ENCODE measurements at places on chromosomes 3 and 15.

GRCh38 chr3:166367947-166368533, 530.8 kb upstream of the BCHE start:
- DNase-seq: no peak

GRCh38 chr3:116896116-116896515, 186.5 kb downstream of the TUSC7 start:
- no peak for DNase-seq

- no peak for DNase-seq
Observed at GRCh38 chr15:90465930-90466567, 63.7 kb upstream of the CRTC3 start.

- DNase-seq: no peak
Observed at GRCh38 chr3:49703443-49703927, 14.1 kb downstream of the RNF123 start.

GRCh38 chr15:82263350-82263749, 732 bp downstream of the SAXO2 start:
- no peak for DNase-seq

- DNase-seq: no peak
Observed at GRCh38 chr3:66709532-66709931, 208.7 kb upstream of the LRIG1 start.

DNA sequence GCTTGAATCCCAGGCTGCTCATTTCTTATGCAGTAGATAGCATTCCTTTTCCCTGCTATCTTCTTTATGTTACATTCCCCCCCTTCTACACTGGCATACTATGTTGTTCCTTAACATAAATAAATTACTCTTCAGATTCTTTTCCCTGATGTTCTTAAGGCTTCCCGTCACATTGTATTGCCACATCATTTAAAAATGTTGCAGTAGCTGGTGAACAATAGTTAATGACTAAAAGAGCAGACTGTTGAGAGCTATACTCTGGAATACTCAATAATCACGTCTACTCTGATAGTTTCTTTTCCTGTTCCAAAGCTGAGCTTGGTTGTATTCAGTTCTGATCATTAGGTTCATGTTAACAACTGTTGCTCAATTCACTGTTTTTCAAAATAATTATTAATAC, 219.9 kb downstream of the CHST2 start:
- DNase-seq: no peak

- DNase-seq: peak; percentile 59
Observed at GRCh38 chr15:76139368-76140073, 79.7 kb downstream of the TMEM266 start.

DNA sequence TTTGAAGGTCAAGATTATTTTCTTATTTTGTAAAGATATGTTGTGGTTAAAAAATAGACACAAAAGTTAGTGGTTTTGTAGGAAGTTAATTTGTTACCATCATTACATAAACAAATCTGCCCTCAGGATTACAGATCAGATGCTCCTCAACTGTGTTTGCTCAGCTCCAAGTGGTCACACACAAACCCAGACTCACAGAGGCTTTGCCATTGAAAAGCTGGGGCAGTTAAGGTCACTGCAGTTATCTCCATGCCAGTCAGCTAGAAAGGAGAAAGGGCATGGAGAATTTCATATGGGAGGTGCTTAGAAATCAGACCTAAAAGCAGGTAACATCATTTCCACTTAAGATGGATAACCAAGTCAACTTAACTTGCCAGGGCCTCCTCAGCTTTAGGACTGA, 825.7 kb upstream of the GBE1 start:
- DNase-seq: no peak

- DNase-seq: no peak
Observed at GRCh38 chr15:69606144-69606543, 153.5 kb downstream of the RPLP1 start.

DNA sequence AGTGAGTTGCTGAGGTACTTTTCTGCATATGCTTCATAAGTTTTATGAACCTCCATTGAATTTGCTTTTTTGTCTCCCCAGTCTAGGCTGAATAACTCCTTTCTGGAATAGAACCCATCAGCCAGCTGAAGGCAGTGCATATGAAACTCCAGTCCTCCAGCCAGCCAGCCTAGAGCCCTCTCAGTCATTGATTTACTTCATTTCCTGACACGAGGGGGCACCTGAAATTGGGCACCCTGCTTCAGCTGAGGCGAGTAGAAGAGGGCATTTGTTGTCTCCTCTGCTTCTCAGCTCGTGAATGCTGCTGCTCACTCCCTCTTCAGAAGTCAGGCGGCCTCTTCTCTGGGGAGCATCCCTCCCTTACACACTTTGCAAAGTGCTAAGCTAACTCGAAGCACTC, 32.5 kb downstream of the CHST2 start:
- no peak for DNase-seq

DNA sequence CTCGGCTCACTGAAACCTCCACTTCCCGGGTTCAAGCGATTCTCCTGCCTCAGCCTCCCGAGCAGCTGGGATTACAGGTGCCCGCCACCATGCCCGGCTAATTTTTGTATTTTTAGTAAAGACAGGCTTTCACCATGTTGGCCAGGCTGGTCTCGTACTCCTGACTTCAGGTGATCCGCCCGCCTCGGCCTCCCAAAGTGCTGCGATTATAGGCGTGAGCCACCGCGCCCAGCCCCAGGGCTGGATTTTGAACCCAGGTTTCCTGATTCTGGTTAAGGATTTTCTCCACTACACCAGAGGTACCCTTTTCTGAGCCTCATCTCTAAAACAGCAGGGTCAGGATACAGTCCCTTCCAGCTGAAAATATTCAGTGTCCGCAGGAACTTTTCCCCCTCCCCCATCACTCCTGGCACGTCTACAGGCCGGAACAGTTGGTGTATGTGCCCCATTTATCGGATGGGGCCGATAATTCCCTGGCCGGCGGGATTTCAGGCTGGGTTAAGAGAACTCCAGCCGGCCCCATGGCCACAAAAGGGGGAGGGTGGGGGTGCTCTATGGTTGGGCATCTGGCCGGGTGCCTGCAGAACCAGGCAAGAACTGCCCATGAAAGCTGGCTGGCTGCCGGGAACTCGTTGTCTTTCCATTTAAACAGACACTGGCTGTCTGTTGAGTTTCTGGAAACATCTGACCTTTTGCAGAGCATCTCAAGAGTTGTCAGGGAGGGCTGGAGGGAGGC, 26.8 kb upstream of the SEMA4B start:
- DNase-seq: no peak

DNA sequence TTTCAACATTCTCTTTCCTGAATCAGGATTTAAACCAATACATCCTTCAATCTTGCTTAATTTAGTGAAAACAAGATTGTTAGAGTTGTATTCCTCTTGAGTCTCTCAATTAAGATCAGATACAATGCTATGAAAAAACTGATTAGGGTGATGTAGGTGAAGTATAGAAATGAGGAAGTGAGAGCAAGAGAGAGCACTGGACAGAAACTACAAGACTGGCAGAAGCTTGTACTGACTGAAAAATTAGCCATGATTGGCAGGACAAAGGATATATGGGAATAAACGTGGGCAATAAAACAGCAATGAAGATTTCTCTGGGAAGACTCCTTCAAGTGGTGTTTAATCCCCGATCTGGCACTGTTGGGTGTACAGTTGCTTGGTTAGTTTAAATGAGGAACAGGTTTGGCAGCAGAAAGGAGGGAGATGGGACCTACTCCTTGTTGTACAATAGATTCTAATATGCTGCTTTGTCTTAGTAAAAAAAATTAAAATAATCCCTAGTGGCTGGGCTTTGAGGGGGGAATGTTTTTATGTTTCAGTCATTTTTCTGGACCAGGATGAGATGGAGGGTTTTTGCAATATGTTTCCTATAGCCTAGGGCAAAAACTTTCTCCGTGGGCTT, 252.7 kb downstream of the SLC9A9 start:
- no peak for DNase-seq

- DNase-seq: no peak
Observed at GRCh38 chr3:41244620-41245336, 45.5 kb downstream of the CTNNB1 start.

DNA sequence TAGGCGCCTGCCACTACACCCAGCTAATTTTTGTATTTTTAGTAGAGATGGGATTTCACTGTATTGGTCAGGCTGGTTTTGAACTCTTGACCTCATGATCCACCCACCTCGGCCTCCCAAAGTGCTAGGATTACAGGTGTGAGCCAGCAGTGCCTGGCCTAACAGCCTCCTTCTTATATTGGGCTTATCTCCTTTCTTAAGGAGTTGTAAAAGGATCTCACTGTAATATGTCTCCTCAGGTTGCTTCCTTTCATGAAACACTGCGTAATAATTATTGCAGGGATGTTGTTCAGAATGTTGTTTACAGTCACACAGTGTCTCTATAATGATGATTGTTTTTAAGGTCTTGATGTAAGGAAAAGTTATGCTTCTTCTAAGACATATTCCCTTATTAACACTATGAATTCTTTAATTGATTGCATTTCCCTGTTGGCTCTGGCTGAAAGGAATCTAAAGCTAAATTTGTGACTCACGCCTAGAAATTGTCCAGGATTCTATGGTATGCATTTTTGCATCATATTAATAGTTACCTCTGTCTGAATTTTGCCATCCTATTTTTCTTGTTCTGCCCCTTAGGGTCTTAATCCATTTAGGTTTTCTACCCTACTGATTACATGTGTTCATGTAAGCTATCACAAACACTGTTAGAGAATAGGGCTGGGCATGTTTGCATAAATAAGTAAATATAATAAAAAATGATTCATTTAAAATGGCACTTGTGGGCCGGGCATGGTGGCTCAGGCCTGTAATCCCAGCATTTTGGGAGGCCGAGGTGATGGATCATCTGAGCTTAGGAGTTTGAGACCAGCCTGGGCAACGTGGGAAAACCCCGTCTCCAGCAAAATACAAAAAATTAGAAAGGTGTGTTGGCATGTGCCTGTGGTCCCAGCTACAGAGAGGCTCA, 24.5 kb upstream of the RNF111 start:
- peak; percentile 53 for DNase-seq

GRCh38 chr3:112170046-112170445, 37.0 kb upstream of the GCSAM start:
- DNase-seq: no peak

DNA sequence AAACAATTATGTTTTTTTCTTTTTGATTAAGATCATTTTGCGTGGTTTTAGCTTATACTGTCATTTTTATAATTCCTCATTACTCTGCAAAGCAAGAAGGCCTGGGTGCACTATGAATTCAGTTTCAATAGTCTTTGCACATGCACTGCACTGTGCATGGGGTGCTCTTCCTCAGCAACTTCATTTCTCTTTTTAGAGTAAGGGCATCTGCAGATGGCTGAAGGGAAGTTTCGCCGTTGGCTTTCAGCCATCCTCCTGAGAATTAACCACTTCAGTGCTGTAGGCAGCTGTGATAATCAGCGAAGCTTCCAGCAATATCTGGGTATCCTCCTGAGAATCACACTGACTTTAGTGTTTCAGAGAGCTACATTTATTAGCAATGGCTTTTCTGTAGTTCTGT, 284.8 kb downstream of the GBE1 start:
- DNase-seq: no peak
